Vagina (tissue), 2 donors: ENCODE measurements at places on chromosomes 1 and 21. TPM values are rescaled to one million over a fixed set of nuclear protein-coding genes. Genes with fewer than 3 reads are reported as not detected.

DNA sequence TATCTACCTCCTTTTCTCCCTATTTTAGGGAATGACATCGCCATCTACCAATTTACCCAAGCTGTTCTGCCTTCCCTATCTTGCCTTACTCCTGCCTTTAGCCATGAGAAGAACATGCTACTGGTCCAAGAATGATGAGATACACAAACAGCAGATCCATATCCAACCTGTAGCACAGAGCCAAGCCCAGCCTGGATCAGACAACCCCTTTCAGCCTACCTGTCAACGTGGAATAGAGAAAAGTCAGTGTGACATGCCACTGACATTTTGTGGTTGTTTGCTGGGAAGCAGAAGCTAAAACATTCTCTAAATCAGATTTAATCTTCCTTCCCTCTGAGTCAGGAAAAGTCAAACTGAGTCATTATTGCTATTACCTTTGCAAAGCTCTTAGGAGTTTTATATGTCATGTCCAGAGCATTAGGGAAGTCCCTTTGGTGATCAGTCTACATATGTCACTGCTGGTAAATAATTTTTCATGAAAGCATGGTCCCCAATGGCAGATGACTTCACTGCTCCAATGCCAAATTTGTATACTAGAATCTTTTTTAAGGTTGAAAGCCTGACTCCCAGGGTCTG lies 143.1 kb downstream of the TPR start:
- H3K4me1 ChIP-seq = no peaks in the 10 kb centered on the region
- no peaks in the 10 kb centered on the region for H3K36me3 ChIP-seq
- no peak overlapping the region for H3K4me3 ChIP-seq
- H3K27me3 ChIP-seq = no peaks in the 10 kb centered on the region
- DNase-seq = no peak

GRCh38 chr1:90717665-90718410 lies 736 bp upstream of the BARHL2 start:
- no peak overlapping the region for H3K27ac ChIP-seq
- no peaks in the 10 kb centered on the region for H3K36me3 ChIP-seq
- DNase-seq = no peak
- peaks cover 11% of the 10 kb centered on the region for H3K4me1 ChIP-seq
- H3K27me3 ChIP-seq = peaks cover 29% of the 10 kb centered on the region
- H3K4me3 ChIP-seq = peak overlapping the region; percentile 13

DNA sequence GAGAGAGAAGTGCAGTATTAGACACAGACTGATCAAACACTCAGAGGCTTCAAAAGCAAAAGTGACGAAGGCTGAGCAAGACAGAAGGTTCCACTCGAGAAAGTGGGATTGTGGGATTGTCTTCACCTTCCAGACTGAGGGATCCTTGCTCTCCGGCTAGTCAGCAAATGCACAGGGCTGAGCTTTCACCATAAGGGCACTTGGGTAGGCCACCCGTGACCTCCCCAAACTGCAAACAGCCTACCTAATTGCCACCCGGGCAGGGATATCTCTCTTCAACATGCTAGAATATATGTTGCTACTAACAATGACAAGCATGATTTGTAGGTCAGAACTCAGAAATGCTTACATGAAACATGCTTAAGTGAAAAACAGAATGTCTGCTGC lies 35.3 kb upstream of the RIPK4 start:
- no peaks in the 10 kb centered on the region for H3K4me1 ChIP-seq
- DNase-seq = no peak

- no peak within 1 kb of the TSS for H3K27ac ChIP-seq
- DNase-seq = no peak
- no peaks in the 10 kb centered on the region for H3K4me1 ChIP-seq
- H3K27me3 ChIP-seq = no peaks in the 10 kb centered on the region
These were observed at the start of gene MPL for GRCh38 chr1:43337588-43337987. TSS of gene MPL (plus strand) at chr1:43337818. CDS start at chr1:43337849, 31 bp downstream.

GRCh38 chr1:240672132-240672811 lies 60.3 kb upstream of the GREM2 start:
- no peaks in the 10 kb centered on the region for H3K4me1 ChIP-seq
- no peak overlapping the region for H3K27ac ChIP-seq
- H3K36me3 ChIP-seq = no peaks in the 10 kb centered on the region
- DNase-seq = no peak

The HP1BP3 gene
- 267 TPM for total RNA-seq

The ZNF687 gene
- 26.8 TPM for total RNA-seq
